Hematopoietic multipotent progenitor cell treated with erythropoietin and hydrocortisone succinate and interleukin-3 and kit ligand, for 4 days (in vitro differentiated cells): ENCODE measurements at places on chromosomes 7 and 10.

DNA sequence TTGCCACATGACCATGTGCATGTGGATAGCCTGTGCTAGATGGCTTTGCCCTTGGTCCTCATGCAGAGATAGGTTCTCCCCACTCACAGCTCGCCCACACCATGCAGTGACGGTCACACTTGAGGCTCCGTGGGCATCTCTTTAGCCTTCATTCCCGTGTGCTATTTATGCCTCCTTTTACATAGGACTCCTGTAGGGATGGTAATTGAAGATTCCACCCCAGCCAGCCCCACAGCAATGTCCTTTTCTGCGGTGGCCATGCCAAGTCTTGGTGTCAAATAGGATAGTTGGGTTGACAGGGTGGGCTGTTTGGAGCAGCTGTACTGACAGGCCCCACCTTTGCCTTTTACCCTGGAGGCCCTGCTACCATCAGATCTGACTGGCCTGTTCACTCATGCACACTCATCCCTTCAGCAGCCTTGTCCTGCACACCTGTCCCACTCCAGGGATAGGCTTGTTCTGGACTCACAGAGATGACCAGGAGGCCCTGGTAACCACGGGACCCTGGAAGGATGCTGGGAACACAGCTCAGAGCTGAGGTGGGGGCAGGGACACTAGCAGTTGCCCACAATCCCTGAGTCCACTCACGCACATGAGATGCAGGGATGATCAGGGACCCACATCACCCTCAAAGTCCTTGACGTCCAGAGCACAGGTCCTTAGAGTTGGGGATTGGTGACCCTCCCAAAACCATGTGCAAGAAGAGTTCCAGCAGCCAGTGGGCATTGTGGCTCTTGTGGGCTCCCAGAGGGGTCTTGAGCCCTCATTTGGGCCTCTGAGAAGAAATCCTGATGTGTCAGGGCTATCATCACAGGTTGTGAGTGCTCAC is 71.2 kb downstream of the ADCY1 start:
- no peak for DNase-seq

- no peak for DNase-seq
These were observed 42.1 kb upstream of the RAPGEF5 start for GRCh38 chr7:22399091-22399490.

DNA sequence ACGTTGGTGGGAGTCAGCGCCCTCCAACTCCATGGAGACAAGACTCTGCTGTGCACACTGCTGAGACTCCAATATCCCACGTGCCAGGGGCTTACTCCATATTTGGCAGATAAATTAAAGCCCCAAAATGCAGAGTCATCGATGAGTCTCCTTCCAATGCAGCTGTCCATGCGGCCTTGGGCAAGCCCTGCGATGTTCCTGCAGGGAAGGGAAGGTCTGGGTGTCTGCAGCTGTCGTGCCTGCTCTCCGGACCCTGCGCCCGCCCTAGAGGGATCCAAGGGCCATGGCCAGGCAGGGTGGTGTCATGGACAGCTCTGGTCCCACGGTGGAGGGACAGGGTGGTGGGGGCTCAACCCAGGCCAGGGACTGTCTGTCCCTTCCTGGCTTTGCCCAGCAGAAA is 185.2 kb downstream of the PTPRN2 start:
- no peak for DNase-seq

DNA sequence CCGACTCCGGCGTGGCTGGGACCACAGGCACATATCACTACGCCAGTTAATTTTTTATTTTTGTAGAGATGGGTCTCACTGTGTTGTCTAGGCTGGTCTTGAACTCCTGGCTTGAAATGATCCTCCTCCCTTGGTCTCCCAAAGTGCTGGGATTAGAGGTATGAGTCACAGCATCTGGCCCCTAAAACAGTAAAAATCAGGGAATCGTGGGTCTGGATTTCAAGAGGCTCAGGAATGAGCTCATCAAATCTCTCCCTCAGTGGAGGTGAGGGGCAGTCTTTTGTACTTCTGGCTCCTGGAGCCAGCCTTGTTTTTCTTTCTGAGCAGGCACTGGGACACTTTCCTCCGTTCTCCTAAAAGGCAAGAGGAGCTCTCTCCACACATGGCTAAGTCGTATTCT is 32.1 kb upstream of the RHEB start:
- no peak for DNase-seq

GRCh38 chr10:112628951-112629609 is 182.1 kb downstream of the VTI1A start:
- no peak for DNase-seq

GRCh38 chr10:62029401-62029800 is 127.9 kb downstream of the ARID5B start:
- DNase-seq: no peak

DNA sequence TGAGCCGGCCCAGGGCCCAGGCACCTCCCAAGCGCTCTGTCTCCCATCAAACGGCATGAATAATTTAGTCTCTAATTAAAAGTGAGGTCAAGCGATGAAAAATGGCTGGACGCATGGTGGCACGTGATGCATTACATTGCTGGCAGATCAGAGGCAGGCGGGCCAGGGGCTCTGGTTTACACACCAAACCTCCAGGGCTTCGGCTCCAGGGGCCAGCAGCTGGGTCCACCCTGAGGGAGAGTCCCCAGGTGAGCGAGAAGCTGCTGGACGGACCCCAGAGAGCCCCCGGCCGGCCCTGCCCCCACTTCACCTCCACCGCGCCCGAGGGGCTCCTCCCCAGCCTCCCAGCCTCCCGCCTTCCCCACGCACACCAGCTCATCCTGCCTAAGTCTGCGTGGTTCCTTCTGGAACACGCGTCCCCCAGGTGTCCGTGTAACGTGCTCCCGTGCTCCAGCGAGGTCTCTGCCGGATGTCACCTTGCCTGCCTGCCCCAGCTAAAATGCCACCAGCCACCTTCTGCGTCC is 23.2 kb downstream of the UNCX start:
- DNase-seq: no peak

- no peak for DNase-seq
These were observed 35.4 kb downstream of the PAPSS2 start for GRCh38 chr10:87695074-87695473.

DNA sequence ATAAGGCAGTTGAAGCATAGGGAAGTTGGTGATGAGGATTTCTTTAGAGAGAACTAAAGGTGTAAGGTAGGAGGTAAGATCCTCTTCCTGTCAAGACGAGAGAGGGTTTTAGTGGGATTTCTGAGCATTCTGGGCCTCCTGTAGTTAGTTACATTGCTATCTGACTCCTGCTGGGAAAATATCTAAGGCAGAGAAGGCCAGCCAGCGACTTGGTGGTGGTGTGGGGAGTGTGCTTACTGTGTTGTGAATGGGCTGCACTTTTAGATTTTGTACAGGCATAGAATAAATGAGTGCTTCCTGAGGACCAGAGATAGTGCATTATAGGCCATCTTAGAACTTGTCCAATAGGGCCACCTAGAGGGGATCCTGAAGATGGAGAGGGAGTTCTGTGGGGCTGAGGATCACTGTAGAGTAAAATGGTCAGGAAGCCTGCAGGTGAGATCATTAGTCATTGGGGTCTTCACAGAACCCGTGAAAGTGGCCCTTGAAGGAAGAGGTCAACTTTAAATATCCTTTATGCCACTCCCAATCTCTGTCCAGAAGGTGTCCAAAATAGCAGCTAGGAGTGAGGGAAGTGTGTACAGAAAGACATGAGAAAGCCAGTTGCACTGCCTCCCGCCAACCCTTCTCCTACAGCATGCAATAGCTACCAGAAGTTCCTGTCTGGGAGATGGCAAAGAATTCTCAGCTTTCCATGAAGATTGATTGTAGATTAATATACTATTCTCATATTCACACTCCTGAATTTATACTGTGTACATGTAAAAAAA is 266.6 kb downstream of the POLR1F start:
- peak; percentile 70 for DNase-seq
